Smooth muscle cell of the umbilical artery (primary cell): ENCODE measurements at places on chromosomes 2 and 18. TPM values are rescaled to one million over a fixed set of nuclear protein-coding genes. Genes with fewer than 3 reads are reported as not detected.

Gene PAX8
- 0.30 and 0.65 TPM in 2 replicates for total RNA-seq

Gene MEIS1
- total RNA-seq: 45.0 and 146 TPM in 2 replicates

Gene PLCD4
- 0.59 and 0.78 TPM in 2 replicates for total RNA-seq

Gene DSC2
- total RNA-seq: 2.8 and 3.3 TPM in 2 replicates

Gene TNFAIP6
- total RNA-seq: 2.3 and 41.6 TPM in 2 replicates

Gene TAF4B
- total RNA-seq: 1.5 and 1.9 TPM in 2 replicates
